ENCODE measurements at places on chromosomes 7 and 10.

DNA sequence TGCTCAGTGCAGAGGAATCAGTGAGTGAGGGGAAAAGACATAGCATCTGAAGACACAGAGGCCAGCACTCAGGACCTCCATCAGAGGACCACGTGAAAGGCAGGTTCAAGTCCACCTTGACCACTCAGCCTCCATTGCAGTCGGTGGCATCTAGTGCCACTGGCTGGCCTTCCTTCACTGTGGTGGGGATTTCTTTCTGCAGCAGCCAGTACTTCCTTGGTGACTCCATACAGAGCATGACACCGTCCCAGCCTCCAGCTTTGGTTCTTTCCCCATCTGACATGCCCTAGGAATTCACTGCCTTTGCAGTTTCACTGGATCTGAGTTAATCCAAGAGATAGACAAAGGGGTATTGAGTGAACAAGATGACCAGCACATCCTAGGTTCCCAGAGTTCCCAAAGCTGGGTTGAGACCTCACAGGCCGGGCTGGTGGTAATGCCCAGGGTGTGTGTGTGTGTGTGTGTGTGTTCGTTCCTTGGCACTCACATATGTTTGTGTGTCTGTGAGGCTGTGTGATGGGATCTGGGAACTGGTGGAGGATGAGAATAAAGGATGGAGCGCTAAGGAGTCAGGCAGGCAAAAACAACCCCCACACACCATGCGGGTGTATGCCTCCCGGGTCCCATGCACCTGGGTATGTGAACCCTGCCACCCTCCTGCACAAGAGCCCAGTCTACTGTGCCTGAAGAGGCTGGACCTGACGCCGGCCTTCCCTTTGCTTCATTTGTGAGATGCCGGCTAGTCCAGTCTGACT is 57.8 kb downstream of the SYPL1 start:
- DNase-seq, result no peak

DNA sequence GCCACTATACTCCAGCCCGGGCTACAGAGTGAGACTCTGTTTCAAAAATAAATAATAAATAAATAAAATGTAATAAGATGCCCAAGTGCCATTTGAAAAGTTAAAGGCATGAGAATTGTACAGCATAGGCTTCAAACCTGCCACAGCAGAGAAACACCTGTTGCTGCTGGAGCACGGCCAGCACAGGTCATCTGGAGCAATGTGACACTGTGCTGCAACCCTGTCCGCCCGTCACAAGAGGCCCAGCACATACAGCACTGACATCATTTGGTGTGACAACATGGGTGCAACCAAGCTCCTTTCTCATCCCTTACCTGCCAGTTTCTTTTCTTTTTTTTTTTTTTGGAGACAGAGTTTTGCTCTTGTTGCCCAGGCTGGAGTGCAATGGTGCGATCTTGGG is 1.3 kb downstream of the RFC2 start:
- DNase-seq, result no peak

DNA sequence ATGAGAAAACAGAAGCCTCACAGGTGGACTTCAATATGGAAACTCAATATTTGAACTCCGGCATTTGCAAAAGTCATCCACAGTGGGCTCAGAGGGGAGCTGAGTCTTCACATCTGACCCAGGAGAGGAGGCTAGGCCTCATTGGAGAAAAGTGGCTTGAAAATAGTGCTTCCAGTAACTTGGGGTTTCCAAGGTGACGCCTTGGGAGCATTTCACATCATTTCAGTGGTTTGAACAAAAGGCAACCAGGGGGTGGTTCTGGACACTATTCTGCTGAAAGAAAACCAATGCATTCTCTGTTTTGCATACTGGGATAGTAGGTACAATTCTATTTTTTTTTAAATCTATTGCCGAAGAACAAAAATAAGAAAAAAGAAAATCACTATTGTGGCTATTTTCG is 599.2 kb upstream of the POM121L12 start:
- DNase-seq, result no peak

DNA sequence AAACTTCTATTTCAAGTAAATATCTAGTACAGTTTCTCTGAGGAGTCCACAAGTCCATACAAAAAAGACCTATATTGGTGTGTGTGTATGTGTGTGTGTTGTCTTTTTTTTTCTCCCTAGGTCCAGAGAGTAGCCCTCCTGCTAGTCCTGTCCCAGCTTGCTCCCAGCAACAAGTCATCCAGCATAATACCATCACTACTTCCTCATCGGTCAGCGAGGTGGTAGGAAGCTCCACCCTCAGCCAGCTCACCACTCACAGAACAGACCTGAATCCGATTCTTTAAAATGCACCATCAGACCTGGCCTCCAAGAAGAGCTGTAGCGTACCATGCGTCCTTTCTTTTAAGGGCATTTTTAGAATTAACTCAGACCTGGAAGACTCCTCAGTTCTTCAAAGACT is 139.1 kb downstream of the TRIL start:
- DNase-seq, result no peak

DNA sequence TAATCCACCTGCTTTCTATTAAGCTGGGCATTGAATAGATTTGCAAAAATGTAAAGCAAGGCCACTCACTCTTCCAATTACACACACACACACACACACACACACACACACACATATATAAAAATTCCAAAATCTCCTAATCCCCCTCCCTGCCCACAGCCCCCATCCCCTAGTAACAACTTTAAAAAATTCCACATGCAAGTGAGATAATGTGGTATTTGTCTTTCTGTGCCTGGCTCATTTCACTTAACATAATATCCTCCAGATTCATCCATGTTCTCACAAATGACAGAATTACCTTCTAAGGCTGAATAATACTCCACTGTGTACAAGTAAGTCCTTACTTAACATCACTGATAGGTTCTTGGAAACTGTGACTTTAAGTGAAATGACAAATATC is 24.2 kb downstream of the SH2D4B start:
- no peak for DNase-seq

- no peak for DNase-seq
These were observed 33.5 kb upstream of the SFTPD start for GRCh38 chr10:79982362-79982800.

DNA sequence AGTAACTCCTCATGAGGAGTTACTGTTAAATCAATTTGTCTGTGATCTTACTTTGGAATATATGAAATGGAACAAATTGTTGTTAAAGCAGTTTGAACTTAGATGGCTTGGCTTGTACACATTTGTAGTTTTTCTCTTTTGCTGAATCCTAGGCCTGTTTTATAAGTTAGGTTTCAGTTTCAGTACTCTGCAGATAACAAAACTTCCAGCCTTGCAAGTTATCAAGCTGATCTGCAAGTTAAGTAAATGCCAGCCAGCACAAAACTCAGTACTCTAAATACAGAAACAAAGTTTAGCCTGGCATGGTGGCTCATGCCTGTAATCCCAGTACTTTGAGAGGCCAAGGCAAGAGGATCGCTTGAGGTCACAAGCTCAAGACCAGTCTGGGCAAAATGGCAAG is 25.0 kb upstream of the PAXIP1 start:
- DNase-seq, result no peak

DNA sequence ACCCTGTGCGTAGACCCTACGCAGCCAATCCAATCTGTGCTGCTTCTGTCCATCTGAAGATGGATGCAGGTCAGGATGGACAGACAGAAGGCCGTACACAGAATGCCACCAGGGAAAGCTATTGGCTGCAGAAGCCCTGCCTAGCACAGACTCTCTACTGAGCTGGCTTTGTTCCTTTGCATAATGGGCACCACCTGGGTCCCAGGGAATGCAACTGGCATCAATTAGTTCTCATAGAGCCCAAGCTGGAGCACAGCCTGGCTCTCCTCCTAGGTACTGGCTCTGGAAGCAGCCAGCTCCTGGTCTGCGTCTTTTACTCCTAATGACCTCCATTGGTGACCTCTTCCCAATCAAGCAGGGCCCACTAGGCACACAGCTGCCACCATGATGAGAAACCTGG is 26.8 kb upstream of the CACUL1 start:
- no peak for DNase-seq

GRCh38 chr10:43393606-43394360 is 15.2 kb downstream of the HNRNPF start:
- DNase-seq, result no peak

GRCh38 chr10:83943920-83944319 is 195.4 kb upstream of the GHITM start:
- no peak for DNase-seq

DNA sequence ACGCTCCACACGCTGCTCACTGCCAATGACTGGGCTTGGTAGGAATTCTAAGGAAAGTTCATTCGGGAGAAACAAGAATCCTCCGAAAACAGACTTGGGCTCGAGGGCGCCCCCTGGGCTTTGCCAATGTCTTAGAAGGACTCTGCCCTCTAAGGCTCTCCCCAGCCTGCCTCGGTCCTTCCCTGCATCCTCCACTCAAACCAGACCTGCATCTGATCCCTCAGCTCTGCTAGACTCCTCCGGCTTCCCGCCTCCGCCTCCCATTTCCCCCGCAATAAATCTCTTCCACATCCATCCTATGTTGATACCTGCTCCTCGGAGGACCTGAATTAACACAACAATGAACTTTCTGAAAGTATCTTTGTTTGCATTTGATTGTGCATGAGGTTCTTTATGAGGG is 177.6 kb downstream of the PLPP4 start:
- no peak for DNase-seq

- no peak for DNase-seq
These were observed 34.5 kb downstream of the CREB3L2 start for GRCh38 chr7:137967143-137968018.

GRCh38 chr10:132243626-132244025 is 56.9 kb downstream of the DPYSL4 start:
- no peak for DNase-seq

- no peak for DNase-seq
These were observed 198.8 kb downstream of the GRID1 start for GRCh38 chr10:86167762-86168128.

GRCh38 chr10:844552-844951 is 87.0 kb downstream of the LARP4B start:
- DNase-seq, result no peak

DNA sequence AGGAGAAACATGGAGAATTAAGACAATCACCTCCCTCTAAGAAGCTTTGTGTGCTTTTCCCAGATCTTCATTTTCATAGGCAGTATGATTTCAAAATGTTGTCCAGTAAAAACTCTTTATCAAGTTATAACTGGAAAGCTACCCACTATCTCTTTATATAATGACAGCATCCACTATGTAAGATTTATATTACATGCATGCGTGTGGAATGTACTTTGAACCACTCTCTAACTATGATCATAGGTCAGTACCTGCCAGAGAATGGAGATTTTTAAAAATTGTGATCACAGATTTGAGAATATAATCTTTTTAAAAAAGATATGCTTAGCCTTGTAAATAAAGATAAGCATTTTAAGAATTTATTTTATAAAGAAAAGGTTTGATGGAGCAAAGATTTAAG is 17.9 kb downstream of the PAPSS2 start:
- no peak for DNase-seq

DNA sequence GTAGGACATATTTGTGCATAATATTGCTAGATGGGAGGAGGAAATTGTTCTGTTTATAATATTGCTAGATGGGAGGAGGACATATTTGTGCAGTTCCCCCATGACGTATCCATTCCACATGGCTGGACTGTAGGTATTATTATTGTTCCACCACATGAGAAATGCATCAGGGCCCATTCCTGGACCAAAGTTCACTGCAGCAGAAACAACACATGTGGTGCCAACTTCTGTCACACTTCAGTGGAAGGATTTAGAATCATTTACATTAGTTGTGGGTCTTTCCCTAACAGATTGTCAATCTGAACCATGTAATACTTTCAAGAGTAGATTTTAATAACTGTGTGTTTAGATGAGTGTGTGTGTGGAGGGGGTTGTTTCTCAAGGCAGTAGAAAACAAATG is 32.7 kb upstream of the MACC1 start:
- no peak for DNase-seq

DNA sequence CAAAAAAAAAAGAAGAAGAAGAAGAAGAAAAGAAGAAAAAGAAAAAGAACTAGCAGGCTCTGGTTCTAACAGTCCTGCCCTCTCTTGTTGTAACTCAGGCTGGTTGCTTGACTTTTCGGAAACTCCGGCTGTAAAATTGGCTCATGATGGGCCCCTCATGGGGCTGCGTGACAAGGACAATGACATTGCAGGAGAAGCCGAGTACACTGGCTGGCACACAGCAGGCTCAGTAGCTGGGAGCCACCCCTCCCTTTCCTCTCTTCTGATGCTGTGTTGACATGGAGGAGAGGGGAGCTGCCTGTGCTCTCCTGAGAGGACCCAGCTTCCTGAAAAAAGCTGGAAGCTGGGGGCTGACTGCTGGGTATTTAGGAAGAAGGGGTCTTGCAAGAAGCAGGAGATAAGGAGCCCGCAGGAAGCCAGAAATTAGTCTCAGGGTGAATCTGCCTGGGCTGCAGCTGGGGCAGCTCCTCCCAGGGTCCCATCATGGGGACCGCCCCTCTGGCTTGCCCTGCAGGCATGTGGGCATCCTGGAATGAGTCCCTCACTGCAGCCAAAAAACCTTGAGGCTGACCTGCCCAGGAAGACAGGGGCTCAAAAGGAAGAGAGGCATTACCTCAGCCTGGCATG is 14.6 kb upstream of the GPR26 start:
- DNase-seq, result no peak

- DNase-seq, result no peak
These were observed 973 bp downstream of the GPR158 start for GRCh38 chr10:25175527-25176420.

GRCh38 chr7:114929570-114929969 is 7.7 kb downstream of the MDFIC start:
- DNase-seq, result no peak

- DNase-seq, result no peak
These were observed 21.0 kb downstream of the PWWP2B start for GRCh38 chr10:132417957-132418441.

DNA sequence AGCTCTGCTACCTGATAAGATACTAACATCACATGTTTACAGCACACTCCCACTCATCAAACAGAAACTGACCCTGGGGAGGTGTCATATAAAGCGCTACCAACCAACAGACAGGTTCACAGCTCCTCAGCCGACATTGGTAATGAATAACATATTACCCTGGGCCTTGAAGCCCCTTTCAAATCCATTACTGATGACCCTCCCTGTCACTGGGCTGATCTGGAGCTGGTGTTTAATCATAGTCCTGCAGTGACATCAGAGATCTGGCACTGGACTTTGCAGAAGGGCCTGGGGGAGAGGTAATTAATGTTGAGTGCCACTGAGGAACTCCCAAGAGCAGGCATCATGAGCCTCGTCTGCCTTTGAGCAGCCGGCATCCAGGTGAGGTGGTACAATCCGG is 306.5 kb upstream of the NFE2L3 start:
- no peak for DNase-seq

DNA sequence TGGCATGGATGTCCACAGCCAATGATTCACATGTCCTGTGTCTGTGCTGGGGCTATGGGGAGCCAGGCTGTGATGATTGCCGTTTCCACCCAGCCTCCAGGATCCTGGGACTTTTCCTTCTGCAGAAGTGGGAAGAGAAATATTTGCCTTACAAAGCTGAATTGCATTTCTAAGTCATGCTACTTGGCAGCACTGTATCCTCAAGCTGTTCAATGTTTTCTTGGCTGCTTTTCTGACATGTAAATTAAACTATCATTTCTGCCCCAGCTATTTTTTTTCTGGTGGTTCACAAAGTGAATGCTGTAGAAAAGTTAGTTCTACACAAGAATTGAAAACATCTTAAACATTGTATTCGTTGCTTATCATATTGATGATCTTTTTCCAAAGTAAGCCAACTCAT is 51.9 kb upstream of the TCERG1L start:
- DNase-seq, result no peak
